K562 (cell line): ENCODE measurements at places on chromosomes 7 and 10. TPM values are rescaled to one million over a fixed set of nuclear protein-coding genes. Genes with fewer than 3 reads are reported as not detected.

The ELMO1 gene
- polyA plus RNA-seq = 3.8 and 6.8 TPM in 2 replicates

The AQP1 gene
- polyA plus RNA-seq = 5.4 and 6.7 TPM in 2 replicates

The TDRD1 gene
- not detected in 2 replicates for polyA plus RNA-seq

The GPR141 gene
- polyA plus RNA-seq = not detected in 2 replicates

The PHYHIPL gene
- polyA plus RNA-seq = not detected in 2 replicates

The MNX1 gene
- 4.0 and 5.9 TPM in 2 replicates for polyA plus RNA-seq

The TMEM178B gene
- 0.01 and 0.03 TPM in 2 replicates for polyA plus RNA-seq

The OR13A1 gene
- 0.04 TPM in 1 of 2 replicates, not detected in the other for polyA plus RNA-seq

The OR2A7 gene
- polyA plus RNA-seq = not detected in 2 replicates

The DYDC1 gene
- not detected in 2 replicates for polyA plus RNA-seq

The NKX1-2 gene
- polyA plus RNA-seq = not detected in 2 replicates

The HOXA3 gene
- polyA plus RNA-seq = not detected in 2 replicates

The SPDYE3 gene
- polyA plus RNA-seq = not detected in 2 replicates

- peak; percentile 14 for DNase-seq
Observed at GRCh38 chr10:7667262-7668141, 736 bp upstream of the ITIH5 start.

DNA sequence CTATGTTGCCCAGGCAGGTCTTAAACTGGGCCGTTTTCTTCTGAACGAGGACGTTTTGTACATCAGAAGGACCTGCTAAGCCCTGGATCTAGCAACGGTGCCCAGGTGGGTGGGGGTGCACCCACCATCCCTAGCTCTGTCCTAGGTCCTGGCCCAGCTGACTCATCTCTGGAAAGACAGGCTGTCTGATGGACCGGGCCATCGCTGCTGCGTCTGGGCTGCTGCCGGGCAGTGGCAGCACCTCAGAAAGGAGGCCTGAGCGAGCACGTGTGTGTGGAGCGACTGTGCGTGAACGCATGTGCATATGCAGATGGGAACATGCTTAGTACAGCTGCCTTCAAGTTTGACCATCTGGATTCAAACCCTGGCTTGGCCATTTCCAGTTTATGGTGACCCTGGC is 7.3 kb upstream of the ELFN1 start:
- DNase-seq = no peak

GRCh38 chr7:18753972-18754610 is 258.5 kb downstream of the HDAC9 start:
- DNase-seq = no peak

GRCh38 chr10:113446739-113447138 is 106.1 kb upstream of the HABP2 start:
- no peak for DNase-seq

GRCh38 chr7:953547-954327 is 743 bp downstream of the ADAP1 start:
- DNase-seq = no peak

DNA sequence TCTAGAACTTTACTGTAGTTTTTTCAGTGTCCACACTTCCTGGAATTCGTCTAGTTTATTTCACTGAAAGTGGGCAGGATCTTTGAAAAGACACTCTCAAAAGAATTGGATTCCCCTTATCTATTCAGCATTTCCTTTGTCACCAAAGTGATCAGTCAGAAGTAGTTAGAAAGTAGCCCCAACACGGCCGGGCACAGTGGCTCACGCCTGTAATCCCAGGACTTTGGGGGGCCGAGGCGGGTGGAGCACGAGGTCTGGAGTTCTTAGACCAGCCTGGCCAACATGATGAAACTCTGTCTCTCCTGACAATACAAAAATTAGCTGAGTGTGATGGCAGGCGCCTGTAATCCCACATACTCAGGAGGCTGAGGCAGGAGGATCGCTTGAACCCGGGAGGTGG is 69.0 kb upstream of the KMT2C start:
- no peak for DNase-seq

GRCh38 chr10:96014473-96015102 is 28.8 kb upstream of the CCNJ start:
- DNase-seq = peak; percentile 15

DNA sequence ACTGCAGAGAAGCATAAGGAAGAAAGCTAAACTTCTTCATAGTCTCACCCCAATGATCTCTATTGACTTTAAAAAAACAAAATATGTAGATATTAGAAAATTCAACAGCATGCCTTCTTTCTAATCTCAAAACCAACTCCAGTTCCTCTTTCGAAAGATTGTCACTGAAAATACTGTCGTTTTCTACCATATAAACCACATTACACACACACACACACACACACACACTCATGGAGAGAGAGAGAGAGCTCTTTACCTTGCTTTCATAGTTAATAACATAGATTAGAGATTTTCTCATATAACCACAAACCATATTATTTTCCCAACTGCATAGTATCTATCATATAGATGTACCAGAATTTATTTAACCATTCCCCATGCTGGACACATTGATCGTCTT is 296.2 kb upstream of the MGMT start:
- no peak for DNase-seq

GRCh38 chr7:157700231-157701005 is 363.6 kb downstream of the DNAJB6 start:
- no peak for DNase-seq

- no peak for DNase-seq
Observed at GRCh38 chr7:112067200-112067599, 139.0 kb downstream of the DOCK4 start.

GRCh38 chr10:47299611-47300428 is at the start of gene GDF10:
Gene GDF10 (plus strand): TSS chr10:47300197. CDS start chr10:47300652, 455 bp downstream.
- DNase-seq = no peak

GRCh38 chr7:36116347-36117202 is 36.5 kb upstream of the EEPD1 start:
- no peak for DNase-seq

DNA sequence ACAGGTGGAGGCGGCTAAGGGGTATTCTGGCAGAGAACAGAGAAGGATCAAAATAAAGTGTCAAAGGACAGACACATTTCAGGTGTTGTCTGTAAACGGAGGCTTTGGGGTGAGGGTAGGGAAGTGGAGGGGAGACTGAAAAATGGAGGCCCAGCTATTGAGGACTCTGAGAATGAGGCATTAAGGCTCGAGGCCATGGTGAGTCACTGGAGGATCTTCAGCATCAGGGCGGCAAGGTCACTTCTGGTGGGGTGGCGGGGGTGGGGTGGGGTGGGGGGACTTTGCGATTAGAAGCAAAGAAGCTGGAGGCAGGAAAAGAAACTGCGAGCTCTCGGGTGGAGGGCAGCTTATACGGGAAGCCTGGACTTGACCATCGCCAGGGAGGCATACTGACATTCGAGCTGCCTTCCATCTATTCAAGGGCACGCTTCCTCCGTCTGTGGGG is 58.4 kb upstream of the PCGF5 start:
- peak; percentile 18 for DNase-seq

- DNase-seq = no peak
Observed at GRCh38 chr10:6486309-6486708, 93.8 kb downstream of the PRKCQ start.

GRCh38 chr7:32153006-32153405 is 82.8 kb upstream of the PDE1C start:
- no peak for DNase-seq

GRCh38 chr7:131076032-131076431 is 251.6 kb upstream of the MKLN1 start:
- DNase-seq = no peak

- no peak for DNase-seq
Observed at GRCh38 chr7:19958309-19958896, 185.0 kb upstream of the TMEM196 start.

DNA sequence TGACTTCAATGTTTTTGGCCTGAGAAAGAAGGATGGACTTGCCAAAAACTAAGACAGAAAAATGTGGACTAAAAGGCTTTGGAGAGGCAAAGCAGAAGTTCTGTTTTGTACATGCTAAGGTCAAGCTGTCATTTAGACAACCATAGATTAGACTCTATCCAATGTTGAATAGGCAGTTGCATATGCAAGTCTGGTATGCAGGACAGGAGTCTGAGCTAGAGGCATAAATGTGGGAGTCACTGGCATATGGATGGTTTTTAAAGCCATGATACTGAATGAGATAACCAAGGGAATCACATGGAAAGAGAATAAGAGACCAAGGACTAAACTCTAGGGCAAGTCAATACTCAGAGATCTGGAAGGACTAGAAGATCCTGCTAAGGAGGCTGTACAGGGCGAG is 164.1 kb downstream of the LSM5 start:
- DNase-seq = no peak

GRCh38 chr7:27605283-27605682 is 57.4 kb downstream of the HIBADH start:
- no peak for DNase-seq

GRCh38 chr7:120961638-120962173 is 11.1 kb downstream of the ING3 start:
- DNase-seq = no peak

GRCh38 chr7:155908385-155908784 is 96.1 kb upstream of the SHH start:
- DNase-seq = no peak

DNA sequence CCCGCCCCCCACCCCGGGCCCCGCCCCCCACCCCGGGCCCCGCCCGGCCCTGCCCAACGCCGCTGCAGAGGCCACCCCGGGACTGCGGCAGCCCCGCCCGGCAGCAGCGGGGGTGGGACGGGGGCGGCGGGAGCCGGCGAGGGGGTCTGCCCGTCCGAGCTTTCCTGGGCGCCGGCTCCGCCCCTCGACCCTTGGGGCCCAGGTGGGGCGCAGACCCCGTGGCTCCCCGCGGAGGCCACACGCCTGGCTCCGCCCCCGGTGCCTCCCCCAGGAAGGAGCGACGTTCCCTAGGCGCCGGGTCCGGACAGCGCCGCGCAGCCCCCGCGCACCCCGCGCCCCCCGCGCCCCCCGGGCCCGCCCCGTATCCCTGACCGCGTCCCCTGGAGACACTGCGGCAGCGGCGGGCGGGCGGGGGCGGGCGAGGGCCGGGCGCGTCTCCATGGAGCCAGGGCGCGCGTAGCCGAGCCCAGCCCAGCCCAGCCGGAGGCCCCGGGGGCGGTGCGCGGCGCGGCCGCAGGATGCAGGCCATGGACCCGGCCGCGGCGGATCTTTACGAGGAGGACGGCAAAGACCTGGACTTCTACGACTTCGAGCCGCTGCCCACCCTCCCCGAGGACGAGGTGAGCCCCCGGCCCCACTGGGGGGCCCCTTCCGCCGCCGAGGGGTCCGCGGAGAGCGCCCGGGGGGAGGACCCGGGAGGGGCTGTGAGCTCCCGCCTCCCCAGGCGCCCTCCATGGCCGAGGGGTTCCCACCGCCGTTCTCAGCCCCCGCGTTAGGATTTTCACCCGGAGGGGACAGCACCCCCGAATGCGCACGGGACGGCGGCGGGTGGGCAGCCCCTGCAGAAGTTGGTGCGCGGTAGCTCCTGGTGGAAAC is at the start of gene KNDC1:
Gene KNDC1, plus strand, starts transcription at position 270 of the 876 bp plus-strand sequence. Its CDS starts 249 bp downstream, at position 519.
- DNase-seq = peak; percentile 47

GRCh38 chr10:81315026-81315425 is 560.0 kb upstream of the NRG3 start:
- DNase-seq = no peak

DNA sequence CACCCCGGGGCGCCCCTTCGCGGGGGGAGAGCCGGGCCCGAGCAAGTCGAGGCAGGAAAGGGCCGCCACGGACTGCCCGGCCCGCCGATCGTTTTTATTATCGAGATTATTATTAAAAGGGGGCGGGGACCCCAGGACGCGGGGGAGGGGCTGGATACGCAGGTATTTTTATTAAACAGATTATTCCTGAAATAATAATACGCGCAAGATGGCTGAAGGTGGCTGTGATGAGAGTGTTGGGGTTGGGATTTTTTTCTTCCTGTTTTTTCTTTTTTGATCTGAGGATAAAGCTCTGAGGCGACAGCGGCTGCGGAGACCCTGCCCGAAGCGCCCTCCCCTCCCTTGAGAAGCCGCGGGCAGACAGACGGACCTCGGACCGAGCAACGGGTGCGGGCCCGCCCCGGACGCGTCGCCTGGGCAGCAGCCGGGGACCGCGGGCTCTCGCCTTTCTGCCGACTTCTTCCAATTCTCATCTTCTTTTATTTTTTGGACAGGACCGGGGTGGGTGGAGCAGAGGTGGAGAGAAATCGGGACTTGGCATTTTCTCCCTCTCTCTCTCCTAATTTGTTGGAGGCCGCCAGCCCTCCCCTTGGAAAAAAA is 1.4 kb upstream of the TRIM8 start:
- DNase-seq = peak; percentile 31

- DNase-seq = no peak
Observed at GRCh38 chr10:8055420-8056349, 1.2 kb downstream of the GATA3 start.

DNA sequence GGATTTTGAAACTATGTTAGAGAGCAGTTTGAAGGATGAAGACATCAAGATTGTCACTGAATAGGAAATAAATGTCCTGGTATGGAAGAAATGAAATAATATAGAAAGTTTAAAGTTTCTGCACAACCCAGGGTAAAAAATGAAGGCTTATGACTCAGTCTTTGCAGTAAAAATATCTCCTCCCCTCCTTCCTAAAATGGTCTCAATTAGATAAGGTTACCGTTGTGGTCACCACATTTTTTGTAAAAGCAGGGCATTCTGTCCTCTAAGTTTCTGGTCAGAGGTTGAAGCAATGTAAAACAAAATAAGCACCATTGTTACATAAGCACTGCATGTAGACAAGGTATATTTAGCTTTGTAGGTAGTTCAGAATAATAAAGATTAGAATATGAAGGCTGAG is 403.5 kb downstream of the SUGCT start:
- DNase-seq = no peak

DNA sequence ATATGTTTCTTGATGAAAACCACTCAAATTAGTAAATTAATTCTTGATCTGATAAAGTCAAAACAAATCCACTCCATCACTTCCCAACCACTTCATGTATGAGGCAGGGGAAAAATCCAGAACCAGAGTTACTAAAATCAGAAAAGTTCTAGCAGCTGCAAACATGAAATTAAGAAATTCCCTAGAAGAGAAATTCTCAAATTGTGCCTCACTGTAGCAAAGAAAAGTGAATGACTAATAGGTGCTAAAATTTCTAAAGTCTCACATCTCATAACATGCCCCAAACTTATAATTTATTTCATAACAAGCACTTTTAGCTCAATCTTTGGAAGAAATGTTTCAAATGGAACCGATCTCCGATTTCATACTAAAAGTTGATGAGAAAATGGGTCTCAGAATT is 345.0 kb upstream of the AOAH start:
- no peak for DNase-seq

GRCh38 chr10:74987339-74988053 is 124.0 kb upstream of the SAMD8 start:
- DNase-seq = no peak

DNA sequence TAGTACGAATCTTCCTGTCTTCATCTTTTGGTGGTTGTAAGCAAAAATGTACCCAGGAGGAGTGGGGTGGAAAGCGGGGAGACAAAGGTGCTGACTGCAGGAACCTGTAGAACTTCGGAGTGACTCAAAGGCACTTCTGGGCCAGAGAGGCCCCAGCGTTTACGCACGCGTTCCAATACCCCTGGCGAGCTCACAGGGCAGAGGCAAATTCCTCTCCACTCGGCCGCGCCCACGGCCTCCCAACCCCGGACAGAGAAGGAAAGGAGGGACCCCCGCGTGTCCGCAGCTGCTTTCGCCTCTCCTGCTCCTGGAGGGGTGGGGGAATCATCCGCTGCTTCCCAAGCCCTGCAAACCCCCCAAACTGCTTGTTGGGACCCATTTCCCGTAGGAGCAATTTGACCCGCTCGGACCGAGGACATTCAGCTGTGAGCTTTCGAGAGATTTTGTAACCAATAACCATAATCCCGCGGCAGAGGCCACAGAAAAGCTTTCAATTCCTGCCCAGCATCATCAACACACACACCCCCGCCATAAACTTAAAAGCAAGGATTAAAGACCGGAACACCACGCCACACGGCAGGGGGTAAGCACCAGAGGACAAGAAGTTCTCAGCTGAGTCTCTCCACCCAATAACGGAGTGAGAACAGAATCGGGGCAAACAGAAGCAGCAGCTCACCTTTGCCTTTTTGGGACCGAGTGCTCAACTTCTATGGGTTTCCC is 2.3 kb downstream of the IGF2BP3 start:
- peak; percentile 51 for DNase-seq
